Lung microvascular endothelial cell (primary cell): ENCODE measurements at places on chromosomes 3 and 15. TPM values are rescaled to one million over a fixed set of nuclear protein-coding genes. Genes with fewer than 3 reads are reported as not detected.
A peak's percentile ranks its signal among the peaks of the same experiment; 100 is the strongest.

DLL4 gene
- total RNA-seq = 48.0 and 75.2 TPM in 2 replicates

KLHL40 gene
- total RNA-seq = not detected in 2 replicates

IGDCC3 gene
- total RNA-seq = under 0.01 TPM in 1 of 2 replicates, not detected in the other

C15orf40 gene
- 11.1 and 12.2 TPM in 2 replicates for total RNA-seq

ACAN gene
- not detected in 2 replicates for total RNA-seq

TMEM266 gene
- not detected in 2 replicates for total RNA-seq

PRTG gene
- 0.40 and 1.7 TPM in 2 replicates for total RNA-seq

ST8SIA2 gene
- total RNA-seq = 0.20 and 0.22 TPM in 2 replicates

GRCh38 chr3:127762077-127762786 lies 60.1 kb downstream of the MGLL start:
- DNase-seq = peak; percentile 20

- DNase-seq = no peak
Measured at GRCh38 chr15:58056015-58056414, 9.5 kb downstream of the ALDH1A2 start.

- DNase-seq = no peak
Measured at GRCh38 chr3:103813955-103814354, 1379.1 kb downstream of the ZPLD1 start.

GRCh38 chr3:63961891-63962290 lies 49.7 kb upstream of the SCAANT1 start:
- peak; percentile 72 for DNase-seq

GRCh38 chr3:114746502-114746901 lies 400.6 kb downstream of the ZBTB20 start:
- DNase-seq = peak; percentile 51

DNA sequence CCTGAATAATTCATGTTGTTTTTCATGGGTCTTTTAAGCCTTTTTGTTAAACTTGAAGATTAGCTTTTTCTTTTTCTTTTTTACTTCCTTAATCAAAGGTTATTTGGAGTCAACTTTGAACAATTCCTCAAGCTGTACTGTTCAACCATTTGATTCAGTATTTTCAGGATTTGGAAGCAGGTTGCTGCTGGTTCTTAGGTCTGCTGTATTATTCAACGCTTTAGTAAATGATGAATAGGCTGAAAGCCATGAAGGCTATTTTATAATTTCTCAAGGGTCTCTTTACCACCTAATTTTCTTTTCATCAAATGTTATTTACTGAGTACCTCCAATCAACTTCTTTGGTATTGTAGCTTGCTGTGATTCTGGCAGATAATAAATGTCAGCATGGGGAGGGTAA lies 45.8 kb upstream of the KBTBD8 start:
- no peak for DNase-seq

DNA sequence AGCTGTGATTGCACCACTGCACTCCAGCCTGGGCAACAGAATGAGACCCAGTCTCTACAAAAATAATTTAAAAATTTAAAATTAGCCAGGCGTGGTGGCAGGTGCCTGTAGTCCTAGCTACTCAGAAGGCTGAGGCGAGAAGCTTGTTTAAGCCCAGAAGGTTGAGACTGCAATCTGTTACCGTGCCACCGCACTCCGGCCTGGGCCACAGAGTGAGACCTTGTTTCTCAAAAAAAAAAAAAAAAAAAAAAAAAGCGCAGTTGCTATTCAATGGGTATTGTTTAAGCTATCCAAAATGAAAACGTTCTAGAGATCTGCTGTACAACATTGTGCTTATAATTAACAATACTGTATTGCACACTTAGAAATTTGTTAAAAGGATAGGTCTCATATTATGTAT lies 24.0 kb downstream of the ZNF148 start:
- DNase-seq = no peak

DNA sequence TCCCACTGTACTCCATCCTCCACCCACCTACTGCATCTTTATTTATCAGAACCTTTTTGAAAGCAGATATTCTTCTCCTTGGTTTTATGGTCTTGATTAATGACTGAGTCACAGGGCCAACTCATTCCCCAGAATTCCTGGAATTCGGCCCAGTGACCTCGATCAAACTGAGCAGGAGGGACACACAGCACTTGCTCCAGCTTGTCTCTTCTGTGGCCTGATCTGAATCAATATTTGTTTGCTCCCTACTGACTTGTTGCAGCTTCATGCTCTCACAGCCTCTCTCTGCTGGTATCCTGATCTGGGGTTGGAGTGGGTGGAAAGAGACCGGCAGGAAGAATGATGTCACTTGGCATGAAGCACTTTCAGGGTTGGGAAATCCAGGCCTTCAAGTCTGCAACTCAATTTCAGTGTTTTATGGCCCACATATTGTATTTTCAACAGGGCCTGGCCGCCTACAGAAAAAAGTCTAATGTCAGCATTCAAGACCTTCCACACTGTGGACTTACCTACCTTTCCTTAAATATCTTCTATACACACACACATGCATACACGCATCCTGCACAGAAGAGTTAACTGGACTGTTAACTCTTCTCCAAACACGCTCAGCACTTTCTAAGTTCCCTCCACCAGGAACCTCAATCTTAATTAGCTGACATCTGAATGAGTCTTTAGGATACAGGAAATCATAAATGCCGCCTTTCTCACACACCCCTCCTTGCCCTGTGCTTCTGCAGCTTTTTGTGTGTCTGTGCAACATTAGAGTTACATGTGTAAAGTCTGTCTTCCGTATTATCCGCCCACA lies 4.6 kb downstream of the ANXA2 start:
- peak; percentile 96 for DNase-seq

DNA sequence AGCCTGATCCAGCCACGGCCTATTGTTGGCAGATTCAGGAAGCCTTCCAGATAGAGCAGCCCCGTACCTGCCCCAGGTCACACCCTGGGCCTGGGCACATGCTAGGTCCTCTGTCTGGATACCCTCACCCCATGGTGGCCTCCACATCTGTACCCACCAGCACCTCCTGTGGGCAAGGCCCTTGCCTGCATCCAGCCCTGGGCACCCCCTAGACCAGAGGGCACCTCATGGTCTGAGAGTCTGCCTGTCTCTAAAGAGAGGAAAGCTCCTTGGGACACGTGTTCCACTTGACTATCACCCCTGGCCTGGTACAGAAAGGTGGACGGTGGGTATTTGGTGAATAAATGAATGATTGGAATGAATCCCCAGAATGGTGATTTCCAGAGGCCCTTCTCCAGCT lies 8.9 kb upstream of the COMMD4 start:
- no peak for DNase-seq

DNA sequence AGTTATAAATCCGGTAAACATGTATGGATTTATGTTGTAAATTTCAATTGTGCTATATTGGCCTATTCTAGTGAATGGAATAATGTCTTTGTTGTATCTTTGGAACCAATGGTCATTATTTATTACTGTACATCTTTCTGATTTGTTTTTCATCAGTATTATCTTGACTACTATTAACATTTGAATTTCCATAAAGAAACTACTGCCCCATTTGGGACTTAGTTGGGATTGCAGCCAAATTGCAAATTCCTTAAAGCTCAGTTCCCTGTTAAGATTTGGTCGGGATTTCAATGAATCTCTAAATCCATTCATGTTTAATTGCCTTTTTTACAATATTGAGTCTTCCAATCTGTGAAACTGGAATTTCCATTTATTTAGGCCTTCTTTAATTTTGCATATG lies 822.4 kb upstream of the CADM2 start:
- no peak for DNase-seq

- no peak for DNase-seq
Measured at GRCh38 chr3:143791386-143791785, 56.9 kb downstream of the SLC9A9 start.

DNA sequence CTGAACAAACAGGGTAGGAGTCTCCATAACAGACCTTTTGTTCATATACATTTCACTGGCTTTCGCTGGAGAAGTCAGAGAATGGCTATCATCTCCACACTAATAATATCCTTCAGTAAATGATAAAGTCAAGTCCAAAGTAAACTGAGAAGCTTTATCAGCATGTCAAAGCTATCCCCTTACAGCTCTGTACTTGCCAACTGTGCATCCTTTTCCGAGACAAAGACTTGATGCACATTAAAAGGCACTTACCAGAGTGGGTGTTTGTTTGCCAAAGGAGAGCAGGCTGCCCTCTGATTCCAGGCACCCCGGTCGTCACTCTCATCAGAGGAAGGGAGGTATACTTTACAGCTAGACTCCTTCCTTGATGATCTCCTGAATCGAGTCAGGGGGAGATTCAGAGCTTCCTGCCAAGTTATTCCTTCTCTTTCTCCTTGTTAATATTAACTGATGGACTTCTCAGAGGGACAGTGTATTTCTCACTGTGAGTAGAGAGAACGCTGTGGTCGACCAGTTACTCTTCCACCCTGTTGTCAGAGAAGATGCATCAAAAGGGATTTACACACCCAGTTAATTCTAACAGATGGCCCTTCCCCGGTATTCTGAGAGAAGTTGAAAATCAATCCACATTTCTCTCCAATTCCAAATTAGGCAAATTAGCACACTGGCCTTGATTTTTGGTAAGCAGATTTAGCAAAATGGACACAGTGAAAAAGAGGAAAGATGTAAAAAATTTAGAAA lies 504.7 kb upstream of the NR2F2 start:
- DNase-seq = no peak

- DNase-seq = peak; percentile 32
Measured at GRCh38 chr3:152460936-152461335, 192.2 kb downstream of the MBNL1 start.

GRCh38 chr3:127226946-127227842 lies 34.3 kb downstream of the PRR23E start:
- DNase-seq = no peak

GRCh38 chr3:53624061-53624857 lies 129.8 kb downstream of the CACNA1D start:
- DNase-seq = no peak

GRCh38 chr3:38726751-38727150 lies 77.3 kb upstream of the SCN5A start:
- no peak for DNase-seq

GRCh38 chr3:101689286-101689685 lies 2.8 kb upstream of the RPL24 start:
- peak; percentile 48 for DNase-seq

- DNase-seq = no peak
Measured at GRCh38 chr15:64453689-64454037, 6.7 kb upstream of the ZNF609 start.

GRCh38 chr15:99409097-99409473 lies 156.7 kb upstream of the MEF2A start:
- peak; percentile 76 for DNase-seq

DNA sequence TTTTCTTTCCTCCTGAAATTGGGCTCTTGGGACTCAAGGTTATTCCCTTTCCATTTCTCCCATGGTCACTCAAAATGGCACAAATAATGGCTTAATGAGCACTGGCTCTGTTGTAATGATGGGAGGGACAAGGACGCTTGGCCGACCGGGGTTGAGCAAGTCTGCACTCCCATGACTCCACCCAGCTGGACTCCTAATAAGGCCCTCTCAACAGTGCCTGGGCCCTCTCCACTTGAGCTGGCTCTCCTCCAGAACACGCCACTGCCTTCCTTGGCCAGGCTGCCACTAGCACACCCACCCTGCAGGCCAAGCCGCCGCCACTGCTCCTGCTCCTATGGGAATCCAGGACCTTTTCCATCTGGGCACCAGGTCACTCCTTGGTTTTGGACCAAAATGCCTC lies 42.3 kb downstream of the ADCY5 start:
- no peak for DNase-seq

GRCh38 chr3:24623657-24624056 lies 129.0 kb upstream of the THRB start:
- DNase-seq = no peak

GRCh38 chr3:152069871-152070270 lies 196.4 kb downstream of the SUCNR1 start:
- DNase-seq = no peak

DNA sequence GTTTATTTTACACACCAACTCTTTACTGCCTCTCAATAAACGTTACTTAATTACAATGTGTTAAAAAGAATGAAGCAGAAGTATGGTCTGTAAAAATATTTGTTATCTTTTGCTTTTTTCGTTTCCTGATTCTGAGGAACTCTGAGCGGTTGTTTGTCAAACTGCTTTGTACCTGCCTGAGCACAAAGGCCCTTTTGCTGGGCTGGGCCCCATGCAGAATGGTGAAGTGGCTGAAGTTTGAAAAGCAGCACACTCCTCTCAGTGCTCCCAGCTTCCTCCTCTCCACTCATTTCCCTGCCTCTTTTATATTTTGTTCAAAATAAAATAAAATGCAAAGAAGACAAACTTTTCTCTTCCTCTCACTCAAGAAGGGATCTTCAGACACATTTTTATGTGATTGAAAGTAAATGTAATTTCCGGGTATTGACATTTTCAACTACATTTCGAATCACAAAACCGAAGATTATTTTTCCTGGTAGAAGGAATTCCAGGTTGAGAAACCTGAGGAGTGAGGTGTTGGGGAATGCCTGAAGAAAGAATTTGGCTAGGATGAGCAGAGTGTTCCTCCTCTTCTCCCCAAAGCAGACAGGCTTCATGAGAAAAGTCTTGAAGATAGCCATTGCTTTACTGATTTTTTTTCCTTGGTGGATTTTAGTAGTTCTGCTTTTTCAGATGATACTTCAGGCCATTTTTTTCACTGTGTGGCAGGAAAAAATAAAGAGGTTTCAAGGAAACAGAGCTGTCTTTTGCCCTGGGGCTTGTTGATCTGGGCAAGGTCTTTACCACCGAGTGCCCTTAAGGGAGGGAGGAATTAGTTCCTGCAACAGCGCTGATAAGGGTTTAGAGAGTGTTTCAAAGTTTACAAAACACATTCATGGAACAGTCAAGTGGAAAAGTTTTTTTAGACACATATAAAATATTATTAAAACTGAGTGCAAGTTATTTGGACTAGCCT lies 229.8 kb downstream of the NFKBIZ start:
- peak; percentile 54 for DNase-seq

DNA sequence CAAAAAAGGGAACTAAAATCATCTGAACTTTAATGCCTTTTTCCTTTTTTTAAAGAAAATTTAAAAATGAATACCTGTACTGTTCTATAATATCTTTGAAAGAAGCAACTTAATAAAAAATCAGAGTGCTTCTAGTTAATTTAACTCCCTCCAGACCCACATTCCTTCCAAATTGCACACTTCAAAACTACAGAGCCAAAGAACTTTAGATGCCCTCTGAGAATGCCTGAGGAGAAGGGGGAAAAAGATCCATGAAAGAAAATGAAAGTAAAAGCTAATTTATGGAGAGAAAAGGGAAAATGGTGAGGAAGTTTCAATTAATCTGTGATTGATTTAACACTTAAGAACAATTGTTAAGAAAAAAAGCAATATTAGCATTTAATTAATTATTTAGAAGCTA lies 1141.6 kb downstream of the IGSF11 start:
- DNase-seq = no peak

- peak; percentile 73 for DNase-seq
Measured at GRCh38 chr3:150376001-150376848, 31.9 kb upstream of the TSC22D2 start.

DNA sequence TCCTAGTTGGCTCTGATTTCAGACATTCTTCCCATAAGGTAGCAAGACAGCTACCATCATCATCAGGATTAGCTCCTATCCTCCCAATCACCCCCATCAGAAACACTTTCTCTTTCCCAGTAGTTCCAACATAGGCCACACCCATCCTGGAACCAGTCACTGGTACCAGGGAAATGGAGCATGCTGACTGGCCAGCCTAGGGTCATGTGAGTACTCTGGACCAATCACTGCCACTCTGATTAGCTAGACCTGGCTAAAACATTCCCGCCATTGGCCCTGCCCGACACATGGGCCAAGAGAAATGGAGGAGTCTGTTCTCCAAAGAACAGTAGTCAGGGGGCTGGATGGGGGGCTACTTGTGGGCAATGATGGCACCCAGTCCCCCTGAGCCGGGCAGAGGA lies 12.4 kb downstream of the EFCC1 start:
- peak; percentile 45 for DNase-seq
